ENCODE measurements at places on chromosomes 2 and 18.

DNA sequence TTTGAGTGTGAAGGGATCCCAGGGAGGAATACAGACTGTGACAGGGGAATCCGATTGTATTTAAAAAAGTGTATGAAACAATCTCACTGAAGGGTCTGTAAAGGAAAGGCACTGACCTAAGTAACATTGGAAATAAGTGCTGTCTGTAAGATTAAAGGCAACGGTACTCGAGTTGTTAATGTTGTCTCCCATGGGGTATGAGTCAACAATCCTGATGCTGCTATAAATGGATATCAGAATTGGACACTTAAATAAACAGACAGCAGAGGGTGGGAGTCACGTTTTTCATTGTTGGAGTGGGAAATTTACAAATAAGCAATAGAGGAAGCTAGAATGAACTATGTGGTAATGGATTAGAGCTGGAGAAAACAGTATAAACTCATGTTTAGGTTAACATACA lies 452.4 kb upstream of the RGPD4 start:
- DNase-seq = no peak

DNA sequence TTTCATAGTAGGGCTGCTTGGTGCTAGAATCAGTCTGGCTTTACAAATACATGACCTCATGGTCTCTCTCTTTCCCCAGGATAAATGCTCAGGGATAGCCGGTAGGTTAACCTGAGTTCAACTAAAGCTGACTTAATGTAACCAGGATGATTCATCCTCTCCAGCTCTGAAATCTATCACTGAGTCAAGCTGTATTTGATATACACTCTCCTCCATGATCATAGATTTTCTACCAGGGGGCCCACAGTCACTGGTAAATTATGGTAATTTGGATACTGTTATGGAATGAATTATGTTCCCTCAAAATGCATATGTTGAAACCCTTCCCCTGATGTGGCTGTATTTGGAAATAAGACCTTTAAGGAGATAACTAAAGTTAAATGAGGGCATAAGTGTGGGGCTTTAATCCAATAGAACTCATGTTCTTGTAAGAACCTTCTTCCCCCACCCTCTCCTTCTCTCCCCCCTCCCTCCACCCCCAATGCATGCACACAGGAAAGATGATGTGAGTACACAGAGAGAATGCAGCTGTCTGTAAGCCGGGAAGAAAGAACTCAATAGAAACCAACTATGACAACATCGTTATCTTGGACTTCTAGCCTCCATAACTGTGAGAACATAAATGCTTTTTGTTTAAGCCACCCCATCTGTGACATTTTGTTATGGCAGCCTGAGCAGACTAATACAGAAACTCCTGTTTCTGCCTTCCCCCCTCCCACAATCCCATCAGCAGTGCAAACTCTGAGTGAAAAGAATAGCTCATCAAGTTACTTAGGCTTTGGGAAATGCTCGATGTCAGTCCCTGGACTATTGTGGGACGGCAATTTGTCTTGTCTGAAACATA lies 134.9 kb upstream of the KYNU start:
- DNase-seq = no peak

GRCh38 chr18:67041334-67041733 lies 437.4 kb upstream of the CDH19 start:
- no peak for DNase-seq

- no peak for DNase-seq
Observed at GRCh38 chr2:191800874-191801273, 46.0 kb downstream of the CAVIN2 start.

DNA sequence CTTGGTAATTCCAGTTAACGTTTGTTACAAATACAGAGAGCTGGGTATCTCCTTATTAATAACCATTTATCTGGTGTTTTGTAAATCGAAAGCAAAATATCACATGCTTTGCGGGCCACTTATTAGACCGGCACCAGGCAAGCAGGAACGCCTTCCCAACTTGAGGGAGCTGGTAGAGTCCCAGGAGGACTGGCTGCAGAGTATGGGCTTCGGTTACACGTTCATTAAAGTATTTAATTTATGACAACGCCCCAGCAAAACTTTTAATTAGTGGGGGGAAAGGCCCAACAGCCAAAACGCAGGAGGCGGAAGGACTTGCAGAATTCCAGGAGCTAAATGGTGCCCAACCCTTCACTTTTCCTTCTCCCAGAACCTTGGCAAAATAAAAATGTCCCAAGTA lies 3.7 kb downstream of the SMAD7 start:
- DNase-seq = no peak

GRCh38 chr18:61948281-61948741 lies 55.5 kb upstream of the RNF152 start:
- no peak for DNase-seq

- no peak for DNase-seq
Observed at GRCh38 chr18:46293742-46294181, 189.6 kb downstream of the HAUS1 start.

GRCh38 chr2:239927424-239927981 lies 97.6 kb downstream of the NDUFA10 start:
- DNase-seq = peak; percentile 67

DNA sequence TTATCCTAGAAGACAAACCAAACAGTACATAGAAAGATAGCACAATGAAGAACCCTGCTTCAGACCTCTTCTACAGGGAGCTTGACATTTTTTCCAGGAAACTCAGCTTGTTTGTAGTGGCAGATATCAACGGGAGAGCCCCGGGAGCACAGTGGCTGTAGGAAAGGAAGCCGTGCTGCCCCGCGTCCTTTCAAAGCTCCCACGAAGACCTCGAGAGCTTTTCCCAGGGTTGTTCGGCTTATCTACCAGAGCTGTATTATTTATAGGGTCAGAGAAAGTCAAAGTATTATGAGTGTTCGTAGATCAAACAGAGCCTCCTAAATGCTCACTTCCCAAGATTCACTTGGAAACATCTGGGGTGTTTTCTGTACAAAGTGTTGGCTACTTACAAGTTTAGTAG lies 167.1 kb upstream of the COPS8 start:
- no peak for DNase-seq

- DNase-seq = no peak
Observed at GRCh38 chr18:27749194-27749593, 427.7 kb downstream of the CDH2 start.

DNA sequence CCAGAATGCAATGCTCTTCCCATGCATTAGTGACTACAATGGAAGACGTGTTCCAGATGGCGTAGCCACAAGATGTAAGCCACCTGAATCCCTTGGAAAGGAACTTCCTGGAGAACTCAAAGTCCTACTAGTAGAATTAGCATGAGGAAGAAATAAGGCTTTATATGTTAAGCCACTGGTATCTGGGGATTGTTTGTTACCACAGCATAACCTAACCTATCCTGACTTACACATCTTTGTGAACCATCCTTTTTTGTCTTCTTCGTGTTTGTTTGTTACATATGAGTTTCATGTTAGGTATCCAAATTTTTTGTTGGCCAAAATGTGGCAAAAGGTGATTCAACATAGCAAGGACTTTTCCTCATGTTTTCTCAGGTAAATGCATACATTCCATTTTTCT lies 188.9 kb downstream of the C1D start:
- DNase-seq = no peak

DNA sequence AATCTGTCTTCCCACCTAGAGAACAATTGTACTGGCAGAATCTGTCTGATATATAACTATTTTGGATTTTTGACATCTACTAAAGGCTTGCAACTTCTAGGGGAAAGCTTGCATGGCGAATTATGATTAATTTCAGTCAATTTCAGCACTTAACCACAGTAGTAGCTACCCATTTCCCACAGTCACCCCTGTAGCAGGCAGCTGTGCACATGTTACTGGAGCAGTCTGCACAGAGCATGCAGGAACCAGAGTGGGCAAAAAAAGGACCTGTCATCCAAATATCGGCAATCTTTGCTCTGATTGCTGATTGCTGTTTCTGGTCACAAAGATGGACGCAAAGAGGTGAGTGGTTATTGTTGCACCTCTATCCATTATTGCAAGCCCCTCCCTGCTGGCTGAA lies 473.3 kb downstream of the SPAG16 start:
- no peak for DNase-seq

- DNase-seq = no peak
Observed at GRCh38 chr2:145546091-145546490, 1026.2 kb upstream of the ZEB2 start.

GRCh38 chr2:227864161-227864756 lies 7.2 kb upstream of the DAW1 start:
- DNase-seq = peak; percentile 24

- no peak for DNase-seq
Observed at GRCh38 chr2:200667413-200667812, 81.6 kb downstream of the AOX1 start.

GRCh38 chr18:48868468-48869466 lies 82.0 kb downstream of the SMAD7 start:
- DNase-seq = no peak

- DNase-seq = no peak
Observed at GRCh38 chr18:29078273-29078672, 901.3 kb upstream of the CDH2 start.

DNA sequence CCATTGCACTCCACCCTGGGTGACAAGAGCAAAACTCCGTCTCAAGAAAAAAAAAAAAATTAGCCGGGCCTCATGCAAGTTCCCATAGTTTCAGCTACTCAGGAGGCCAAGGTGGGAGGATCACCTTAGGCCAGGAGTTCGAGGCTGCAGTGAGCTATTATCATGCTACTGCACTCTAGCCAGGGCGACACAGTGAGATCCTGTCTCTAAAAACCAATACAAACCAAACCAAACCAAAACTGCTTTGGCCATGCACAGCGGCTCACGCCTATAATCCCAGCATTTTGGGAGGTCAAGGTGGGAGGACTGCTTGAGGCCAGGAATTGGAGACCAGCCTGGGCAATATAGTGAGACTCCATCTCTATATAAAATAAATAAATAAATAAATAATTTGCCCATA lies 19.1 kb downstream of the NIFK start:
- DNase-seq = no peak

DNA sequence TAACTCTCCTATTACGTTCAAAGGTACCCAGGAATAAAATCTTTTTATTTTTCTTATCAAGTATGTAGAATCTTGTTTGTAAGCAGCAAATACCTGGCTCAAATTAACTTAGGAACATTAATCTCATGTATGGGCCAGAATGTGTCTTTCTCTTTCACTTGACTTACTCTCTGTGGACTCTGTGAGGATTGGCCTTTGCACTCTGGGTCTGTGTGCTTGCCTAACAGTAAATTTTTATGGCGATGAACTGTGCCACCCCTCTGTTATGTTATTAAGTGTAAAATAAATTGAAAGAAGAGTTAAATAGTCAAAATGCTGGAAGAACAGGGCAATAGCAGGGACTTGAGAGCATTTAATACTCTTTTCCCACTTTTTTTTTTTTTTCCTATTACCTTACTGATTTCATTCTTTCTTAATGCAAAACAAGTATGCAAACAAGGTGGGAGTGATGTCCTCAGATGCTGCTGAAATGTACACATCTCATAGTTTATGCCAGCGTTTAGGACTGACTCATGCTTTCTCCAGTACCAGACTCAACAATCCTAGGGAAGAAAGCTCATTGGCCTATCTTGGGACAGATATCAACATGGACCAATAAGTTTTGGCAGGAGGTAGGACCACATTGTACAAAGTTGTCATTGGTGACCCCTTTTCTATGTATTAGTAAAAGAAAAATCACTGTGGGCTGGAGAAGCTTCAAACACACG lies 25.5 kb downstream of the LYPD6 start:
- DNase-seq = no peak

Data from AG09309 (cell line).